Colonic mucosa (tissue), 4 donors: ENCODE measurements at places on chromosomes 7 and 10. TPM values are rescaled to one million over a fixed set of nuclear protein-coding genes. Genes with fewer than 3 reads are reported as not detected.

GRCh38 chr10:100109670-100110069, 28.0 kb upstream of the CPN1 start:
- DNase-seq, result no peak
- no peaks in the 10 kb centered on the region for H3K4me1 ChIP-seq
- no peak overlapping the region for H3K4me3 ChIP-seq

- H3K27ac ChIP-seq, result no peak overlapping the region
- no peak for DNase-seq
- H3K4me3 ChIP-seq, result no peak overlapping the region
- no peaks in the 10 kb centered on the region for H3K27me3 ChIP-seq
Measured at GRCh38 chr7:136104269-136104603, 127.1 kb upstream of the MTPN start.

The PCGF6 gene
- 7.6 TPM for total RNA-seq

The NUTM2B gene
- total RNA-seq, result 1.2 TPM

The ARHGEF5 gene
- 67.1 TPM for total RNA-seq
